ENCODE measurements at places on chromosomes 16 and 17. TPM values are rescaled to one million over a fixed set of nuclear protein-coding genes. Genes with fewer than 3 reads are reported as not detected.

The SUZ12 gene
- polyA plus RNA-seq: 9.4 TPM

The GUCY2D gene
- not detected for polyA plus RNA-seq

The SMIM36 gene
- polyA plus RNA-seq: not detected

The IRF8 gene
- 13.3 TPM for polyA plus RNA-seq

The ITGB4 gene
- 13.9 TPM for polyA plus RNA-seq

The CPNE7 gene
- polyA plus RNA-seq: 0.69 TPM

The CES1 gene
- 35.2 TPM for polyA plus RNA-seq

The HASPIN gene
- polyA plus RNA-seq: not detected

The ST6GALNAC2 gene
- 2.0 TPM for polyA plus RNA-seq

The MT1A gene
- polyA plus RNA-seq: 16.2 TPM

The HSD3B7 gene
- polyA plus RNA-seq: 10.4 TPM

The SSTR5 gene
- 0.49 TPM for polyA plus RNA-seq

The KCNJ12 gene
- polyA plus RNA-seq: 0.13 TPM

The SYNGR3 gene
- polyA plus RNA-seq: 0.26 TPM

The WNT9B gene
- polyA plus RNA-seq: 0.05 TPM

The TMEM238L gene
- polyA plus RNA-seq: 13.6 TPM

The CA7 gene
- 12.8 TPM for polyA plus RNA-seq

The TMC5 gene
- polyA plus RNA-seq: 0.26 TPM

The EFCAB5 gene
- polyA plus RNA-seq: not detected

The TLCD3A gene
- polyA plus RNA-seq: 2.8 TPM

The METTL16 gene
- polyA plus RNA-seq: 14.3 TPM

The KRTAP9-8 gene
- polyA plus RNA-seq: not detected

The FBXW10 gene
- polyA plus RNA-seq: not detected

The BRIP1 gene
- polyA plus RNA-seq: 0.13 TPM

The RAB11FIP4 gene
- polyA plus RNA-seq: 1.9 TPM

The MAPT gene
- 0.51 TPM for polyA plus RNA-seq

The ATAD5 gene
- not detected for polyA plus RNA-seq

The STAT5A gene
- 20.8 TPM for polyA plus RNA-seq

The KRTAP3-2 gene
- not detected for polyA plus RNA-seq

The ALDH3A1 gene
- 1.4 TPM for polyA plus RNA-seq

The NT5M gene
- polyA plus RNA-seq: 1.6 TPM

All from aorta (tissue), 5 donors.